ENCODE measurements at places on chromosomes 4 and X.

DNA sequence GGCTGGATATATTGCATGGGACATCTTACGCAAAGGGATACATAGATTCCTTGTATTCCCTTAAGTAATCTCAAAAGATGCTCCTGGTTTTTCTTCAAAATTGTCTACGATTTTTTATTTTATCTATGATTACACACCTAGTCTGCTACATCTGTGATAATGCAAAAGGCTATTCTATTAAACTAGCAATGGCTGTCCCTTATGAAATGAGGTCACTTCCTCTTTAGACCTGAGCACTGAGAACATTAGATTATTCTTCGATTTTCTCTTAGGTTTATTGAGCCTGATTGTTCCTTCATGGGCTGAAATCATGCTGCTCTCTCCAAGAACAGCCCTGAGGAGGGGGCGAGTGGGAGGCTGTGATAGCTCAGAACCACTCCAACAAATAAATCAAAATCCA lies 126.8 kb upstream of the ENPP6 start:
- no peak for DNase-seq

DNA sequence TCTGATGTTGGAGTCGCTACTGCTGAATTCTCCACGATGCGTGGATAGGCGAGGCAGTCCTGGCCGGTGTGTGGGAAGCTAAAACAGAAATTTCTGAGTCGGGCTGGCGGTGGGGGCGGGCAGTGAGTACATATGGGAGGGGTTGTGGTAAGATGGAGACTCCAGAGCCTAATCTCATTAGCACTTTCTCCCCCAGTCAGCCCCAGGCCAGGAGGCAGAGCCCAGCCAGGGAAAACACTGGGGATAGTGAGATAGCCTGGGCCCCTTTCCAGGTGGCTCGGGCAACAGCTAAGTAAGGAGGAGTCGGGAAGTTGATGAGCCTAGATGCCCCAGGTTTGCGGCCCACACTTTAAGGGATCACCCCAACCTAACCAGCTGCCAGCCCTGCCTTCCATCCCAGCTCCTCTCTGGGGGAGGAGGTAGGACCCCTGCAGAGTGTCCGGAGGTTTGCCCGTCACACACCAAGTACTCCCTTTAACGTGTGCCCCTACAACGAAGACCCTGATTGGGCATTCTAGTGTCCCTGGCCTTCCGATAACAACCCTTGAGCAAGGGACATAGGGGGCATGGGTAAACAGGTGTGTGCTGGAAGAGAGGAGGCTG lies 2.4 kb upstream of the LOC101059915 start:
- no peak for DNase-seq

DNA sequence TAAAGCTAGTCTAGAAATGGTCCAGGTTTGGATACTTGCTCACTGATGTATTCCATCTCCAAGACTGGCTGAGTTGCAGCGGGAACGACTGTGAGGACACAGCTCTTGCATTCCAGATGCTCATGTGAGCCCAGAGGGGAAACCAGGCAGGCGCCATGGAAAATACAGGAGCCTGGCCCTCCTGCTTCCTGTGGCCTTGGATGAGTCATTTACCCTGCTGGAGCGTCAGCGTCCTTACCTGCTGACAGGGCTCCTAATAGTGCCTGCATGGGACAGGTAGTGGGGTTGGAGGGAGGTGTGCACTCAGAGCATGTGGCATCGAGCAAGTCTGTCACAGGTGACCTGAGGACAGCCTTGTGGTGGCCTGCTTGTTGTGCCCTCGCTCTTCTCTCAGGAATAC lies 69.4 kb downstream of the NSG1 start:
- no peak for DNase-seq

DNA sequence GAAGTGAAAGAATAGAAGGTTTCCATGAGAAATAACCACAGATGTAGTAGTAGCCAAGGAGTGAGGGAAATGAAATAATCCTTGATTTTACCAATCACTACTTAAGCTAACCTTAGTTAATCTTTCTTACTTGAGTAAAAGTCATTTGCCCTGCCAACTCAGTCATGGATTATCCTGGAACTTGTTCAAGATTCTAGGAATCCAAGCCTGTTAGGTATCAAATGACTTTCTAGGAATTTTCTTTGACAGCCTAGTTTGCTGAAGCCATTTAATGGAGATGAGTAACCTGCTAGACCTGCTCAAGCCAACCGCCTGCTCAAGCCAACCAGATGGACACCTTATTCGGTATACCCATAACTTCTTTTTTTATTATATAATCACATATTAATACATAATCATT lies 180.5 kb downstream of the KLHL13 start:
- no peak for DNase-seq

GRCh38 chrX:12206413-12206812 lies 68.1 kb downstream of the FRMPD4 start:
- DNase-seq, result no peak

DNA sequence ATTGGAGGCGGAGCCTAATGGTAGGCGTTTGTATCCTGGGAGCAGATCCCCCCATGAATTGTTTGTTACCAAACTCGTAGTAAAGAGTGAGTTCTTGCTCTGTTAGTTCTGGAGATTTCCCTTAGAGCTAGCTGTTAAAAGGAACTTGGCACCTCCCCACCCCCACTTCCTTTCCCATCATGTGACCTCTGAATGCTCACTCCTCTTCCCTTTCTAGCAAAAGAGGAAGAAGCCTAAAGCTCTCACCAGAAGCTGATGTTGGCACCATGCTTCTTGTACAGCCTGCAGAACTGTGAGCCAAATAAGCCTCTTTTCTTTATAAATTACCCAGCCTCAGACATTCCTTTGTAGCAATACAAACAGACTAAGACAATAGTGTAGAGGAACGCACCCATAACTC lies 13.8 kb upstream of the ATOH1 start:
- DNase-seq, result no peak

All from stimulated activated CD4-positive, alpha-beta T cell treated with anti-CD3 and anti-CD28 coated beads, Interleukin-1b, Interleukin-23, amount 100 ng/mL, for 1 hour (primary cell).